ENCODE measurements at places on chromosomes 4 and X.

DNA sequence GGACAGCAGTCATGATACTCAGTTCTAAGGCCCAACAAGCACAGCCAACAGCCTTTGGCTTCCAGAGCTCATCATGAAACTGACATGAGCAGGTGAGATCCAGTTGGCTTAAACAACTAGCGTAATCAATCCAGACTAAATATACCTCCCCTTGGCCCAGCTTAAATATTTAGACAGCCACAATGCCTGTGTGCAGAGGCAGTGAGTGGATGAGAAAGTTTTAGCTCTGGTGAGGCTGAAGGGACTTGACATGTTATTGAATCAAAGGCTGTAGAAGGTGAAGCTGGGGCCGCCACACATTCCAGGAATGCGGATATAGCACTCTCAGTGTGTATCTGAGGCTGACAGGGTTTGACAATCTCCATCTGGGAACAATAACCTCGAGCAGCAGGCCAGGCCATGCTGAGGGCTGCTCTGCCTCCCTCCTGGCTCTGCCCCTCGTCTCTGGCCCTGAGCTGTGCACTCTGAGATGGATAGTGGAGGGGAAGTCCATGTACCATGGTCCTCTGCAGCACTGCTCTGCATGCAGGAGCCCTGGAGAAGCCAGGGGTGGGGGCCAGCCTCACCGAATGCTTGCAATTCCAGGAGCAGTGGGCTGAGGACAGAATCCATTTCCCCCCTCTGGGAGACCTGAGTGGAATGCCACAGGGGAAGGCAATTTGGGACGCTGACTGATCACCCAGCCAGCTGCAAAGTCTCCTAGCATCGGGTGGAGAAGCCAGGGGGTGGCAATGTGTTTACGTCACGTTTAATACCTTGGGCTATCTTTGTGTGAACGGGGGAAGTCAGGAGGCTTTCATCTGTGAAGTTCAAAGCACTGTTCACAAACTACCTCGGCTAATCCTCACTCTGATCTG is 37.3 kb upstream of the RASL11B start:
- no peak for DNase-seq

GRCh38 chr4:144910723-144911122 is 187.3 kb downstream of the ANAPC10 start:
- no peak for DNase-seq

GRCh38 chrX:13693341-13693961 is 4.5 kb downstream of the RAB9A start:
- no peak for DNase-seq

DNA sequence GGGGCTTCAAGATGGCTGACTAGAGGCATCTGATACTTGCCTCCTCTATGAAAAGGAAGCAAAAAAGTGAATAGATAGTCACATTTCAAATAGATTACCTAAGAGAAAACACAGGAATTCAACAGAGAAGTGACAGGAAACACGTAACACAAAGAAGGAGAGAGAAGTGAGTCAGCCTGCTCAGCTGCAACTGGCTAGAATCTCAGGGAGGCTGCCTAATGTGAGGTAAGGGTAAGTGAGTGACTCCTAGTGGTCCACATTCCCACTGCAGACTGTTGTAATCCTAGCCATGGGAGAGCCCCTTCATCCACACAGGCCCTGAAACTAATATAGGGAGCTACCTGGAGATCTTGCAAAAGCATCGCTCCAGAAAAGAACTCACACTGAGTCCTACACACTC is 179.2 kb downstream of the SLC7A11 start:
- no peak for DNase-seq

DNA sequence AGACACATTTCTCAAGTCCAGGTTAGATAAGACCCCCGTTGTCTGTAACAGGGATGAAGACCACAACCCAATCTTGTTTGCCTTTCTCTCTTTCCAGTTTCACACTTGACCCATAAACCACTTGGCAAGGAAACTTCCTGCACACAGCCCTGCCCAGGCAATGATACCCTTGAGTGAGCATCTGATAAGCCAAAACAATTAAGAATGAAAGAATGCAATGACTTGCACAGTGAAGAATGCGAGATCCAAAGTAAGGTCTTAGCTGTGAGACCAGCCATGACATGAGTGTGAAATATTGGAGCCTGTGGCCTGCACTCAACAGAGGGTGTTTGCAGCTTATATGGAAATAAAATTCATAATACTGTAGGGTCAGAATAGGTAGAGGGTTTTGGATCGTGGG is 37.9 kb upstream of the MXRA5 start:
- no peak for DNase-seq

DNA sequence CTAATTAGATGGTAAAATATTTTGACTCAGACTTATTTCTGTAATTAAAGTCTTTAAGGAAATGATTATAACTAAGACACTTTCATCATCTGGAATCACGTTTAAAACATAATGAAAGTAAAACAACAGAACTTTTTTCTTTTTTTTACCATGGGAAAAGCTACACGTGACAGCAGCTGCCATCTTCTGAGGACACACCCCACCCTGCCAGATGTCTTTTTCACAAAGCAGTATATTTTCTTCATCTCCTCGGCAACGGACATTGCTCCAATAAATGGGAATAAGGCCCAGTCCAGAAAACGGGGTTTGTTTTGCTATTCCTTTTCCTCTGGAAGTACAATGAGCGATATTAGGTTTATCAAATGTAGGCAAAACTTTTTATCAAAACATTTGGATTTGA is 17.5 kb downstream of the PRSS12 start:
- no peak for DNase-seq

DNA sequence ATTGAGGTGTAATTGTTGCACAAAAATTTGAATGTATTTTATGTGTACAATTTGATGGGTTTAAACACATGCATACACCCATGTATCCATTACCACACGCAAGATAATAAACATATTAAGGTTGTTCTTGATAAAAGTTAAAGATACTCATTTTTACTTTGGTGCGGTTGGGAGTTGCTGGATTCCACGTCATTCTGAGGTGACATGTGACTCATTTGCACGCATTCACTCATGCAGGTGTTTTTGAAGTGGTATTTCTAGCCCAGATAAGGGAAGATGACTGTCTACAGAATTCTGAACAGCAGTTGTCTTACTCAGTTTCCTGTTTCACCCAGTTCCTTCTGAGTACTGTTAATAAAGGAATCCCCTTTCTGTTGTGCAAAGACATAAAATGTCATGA is 142.0 kb downstream of the RTL3 start:
- DNase-seq, result no peak

DNA sequence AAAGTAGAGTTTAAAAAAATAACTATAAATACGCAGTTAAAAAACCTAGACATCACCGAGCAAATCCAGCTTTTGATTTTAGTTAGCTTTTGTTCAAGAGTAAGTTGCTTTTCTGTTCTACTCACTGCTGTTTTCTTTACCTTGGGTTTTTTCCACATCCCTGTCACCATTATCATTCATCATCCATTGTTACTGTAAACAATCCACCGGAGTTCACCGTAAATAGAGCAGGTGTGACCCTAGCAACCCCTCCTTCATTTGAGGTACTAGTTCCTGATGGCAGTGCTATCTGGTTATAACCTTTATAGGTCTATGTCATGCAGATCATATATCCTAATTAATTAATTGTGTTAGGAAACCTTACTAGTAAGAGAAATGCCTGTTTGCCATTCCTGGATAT is 43.0 kb upstream of the TEX13D start:
- DNase-seq, result no peak
